GM12892 (cell line): ENCODE measurements at places on chromosomes 2 and 18.
A peak's percentile ranks its signal among the peaks of the same experiment; 100 is the strongest.

DNA sequence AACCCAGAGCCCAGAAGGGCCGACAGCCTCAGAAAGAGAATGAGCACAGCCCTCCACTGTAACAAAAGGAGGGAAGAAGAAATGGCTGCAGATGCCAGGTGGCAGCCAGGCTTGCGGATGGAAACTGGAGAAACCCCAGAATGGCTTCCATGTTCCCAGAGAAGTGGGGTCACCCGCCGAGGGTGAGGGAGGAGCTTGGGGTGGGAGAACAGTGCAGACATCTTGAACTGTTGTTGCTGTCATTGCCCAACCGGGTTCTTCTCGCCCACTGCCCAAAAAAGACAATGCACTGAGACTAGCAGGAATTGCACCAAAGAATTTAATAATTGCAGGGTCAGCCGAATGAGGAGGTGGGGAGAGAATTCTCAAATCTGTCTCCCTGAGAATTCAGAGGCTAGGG, 223.2 kb upstream of the RAB6C start:
- DNase-seq = no peak

DNA sequence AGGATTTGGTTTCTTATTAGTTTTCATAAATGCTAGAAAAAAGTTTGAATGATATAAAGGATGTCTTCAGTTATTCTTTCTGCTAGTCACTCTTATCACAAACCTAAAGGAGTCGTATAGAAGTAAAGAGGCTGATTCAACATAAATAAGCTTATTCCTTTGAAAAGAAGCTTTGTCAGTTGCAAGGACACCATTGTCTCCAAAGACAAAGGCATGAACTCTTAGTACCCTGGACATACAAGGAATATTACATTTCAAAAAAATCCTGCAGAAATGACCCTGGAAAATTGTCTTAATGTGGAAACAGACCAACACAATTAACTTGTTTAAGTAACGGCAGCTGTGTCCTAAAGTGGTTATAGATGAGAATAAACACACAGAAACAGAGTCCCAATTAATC, 528.0 kb downstream of the CPS1 start:
- DNase-seq = no peak

- no peak for DNase-seq
Measured at GRCh38 chr2:11807156-11808015, 61.0 kb downstream of the LPIN1 start.

GRCh38 chr2:133532919-133533318, 35.3 kb downstream of the NCKAP5 start:
- no peak for DNase-seq

GRCh38 chr2:140506606-140507005, 1624.2 kb downstream of the LRP1B start:
- DNase-seq = no peak

DNA sequence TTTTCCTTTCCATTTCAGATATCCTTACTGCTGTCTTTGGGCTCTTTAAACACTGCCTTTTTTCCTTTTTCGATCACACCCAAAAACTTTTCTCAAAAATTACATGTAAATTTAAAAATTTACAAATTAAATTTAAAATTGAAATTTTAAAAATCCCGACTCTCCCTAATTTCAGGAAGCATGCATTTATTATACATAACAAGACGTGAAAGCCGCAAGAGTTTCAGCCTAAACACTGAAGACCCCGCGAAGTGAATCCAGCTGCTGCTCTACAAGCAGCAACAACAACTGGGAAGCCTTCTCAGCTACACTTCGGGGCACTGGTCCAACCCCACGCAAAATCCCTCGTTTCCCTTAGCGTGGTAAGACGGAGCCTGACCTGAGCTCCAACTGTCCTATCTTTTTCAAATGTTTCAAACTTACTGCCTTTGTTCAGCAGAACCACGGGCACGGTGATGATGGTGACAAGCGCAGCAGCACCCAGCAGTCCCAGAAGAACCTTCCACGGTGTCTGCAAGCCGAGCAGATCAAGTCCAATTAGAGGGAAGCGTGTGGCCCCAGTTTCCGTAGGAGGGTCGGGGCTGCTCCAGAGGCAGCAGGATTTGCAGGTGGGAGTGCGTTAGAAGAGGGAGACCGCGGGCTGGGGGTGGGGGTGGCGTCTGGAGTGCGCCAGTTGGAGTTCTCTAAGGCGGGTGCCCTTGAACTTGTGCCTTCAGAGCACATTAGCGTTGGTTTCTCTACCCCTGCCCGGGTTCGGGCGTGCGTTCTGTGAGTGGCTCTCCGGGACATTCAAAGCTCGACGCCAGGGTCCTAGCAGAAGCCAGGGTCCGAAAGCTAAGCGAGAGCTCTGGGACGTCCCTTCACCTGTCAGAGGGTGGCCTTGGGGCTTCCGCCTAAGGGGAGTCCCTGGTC, 783 bp downstream of the DPP4 start:
- DNase-seq = no peak

DNA sequence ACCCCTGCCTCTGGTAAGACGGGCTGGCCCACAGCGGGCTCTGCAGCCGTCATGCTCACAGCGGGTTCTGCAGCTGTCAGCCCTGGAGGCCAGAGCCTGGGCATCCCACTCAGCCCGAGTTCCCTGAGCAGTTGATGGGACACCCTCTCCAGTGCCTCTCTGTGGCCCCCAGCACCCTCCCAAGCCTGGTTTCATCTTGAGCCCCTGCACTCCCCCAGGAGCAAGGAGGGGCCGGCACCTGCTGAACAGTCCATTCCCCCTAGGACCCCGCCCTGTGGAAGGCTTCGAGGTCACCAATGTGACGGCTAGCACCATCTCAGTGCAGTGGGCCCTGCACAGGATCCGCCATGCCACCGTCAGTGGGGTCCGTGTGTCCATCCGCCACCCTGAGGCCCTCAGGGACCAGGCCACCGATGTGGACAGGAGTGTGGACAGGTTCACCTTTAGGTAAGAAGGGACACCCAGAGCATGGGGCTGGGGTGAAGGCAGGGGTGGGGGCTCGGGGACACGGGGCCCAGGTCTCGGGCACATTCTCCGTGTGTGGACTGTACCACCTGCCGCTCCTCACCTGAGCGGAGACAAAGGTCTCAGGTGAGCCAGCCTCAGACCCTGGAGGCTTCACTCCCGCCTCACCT, 34.5 kb downstream of the MTERF4 start:
- DNase-seq = no peak

DNA sequence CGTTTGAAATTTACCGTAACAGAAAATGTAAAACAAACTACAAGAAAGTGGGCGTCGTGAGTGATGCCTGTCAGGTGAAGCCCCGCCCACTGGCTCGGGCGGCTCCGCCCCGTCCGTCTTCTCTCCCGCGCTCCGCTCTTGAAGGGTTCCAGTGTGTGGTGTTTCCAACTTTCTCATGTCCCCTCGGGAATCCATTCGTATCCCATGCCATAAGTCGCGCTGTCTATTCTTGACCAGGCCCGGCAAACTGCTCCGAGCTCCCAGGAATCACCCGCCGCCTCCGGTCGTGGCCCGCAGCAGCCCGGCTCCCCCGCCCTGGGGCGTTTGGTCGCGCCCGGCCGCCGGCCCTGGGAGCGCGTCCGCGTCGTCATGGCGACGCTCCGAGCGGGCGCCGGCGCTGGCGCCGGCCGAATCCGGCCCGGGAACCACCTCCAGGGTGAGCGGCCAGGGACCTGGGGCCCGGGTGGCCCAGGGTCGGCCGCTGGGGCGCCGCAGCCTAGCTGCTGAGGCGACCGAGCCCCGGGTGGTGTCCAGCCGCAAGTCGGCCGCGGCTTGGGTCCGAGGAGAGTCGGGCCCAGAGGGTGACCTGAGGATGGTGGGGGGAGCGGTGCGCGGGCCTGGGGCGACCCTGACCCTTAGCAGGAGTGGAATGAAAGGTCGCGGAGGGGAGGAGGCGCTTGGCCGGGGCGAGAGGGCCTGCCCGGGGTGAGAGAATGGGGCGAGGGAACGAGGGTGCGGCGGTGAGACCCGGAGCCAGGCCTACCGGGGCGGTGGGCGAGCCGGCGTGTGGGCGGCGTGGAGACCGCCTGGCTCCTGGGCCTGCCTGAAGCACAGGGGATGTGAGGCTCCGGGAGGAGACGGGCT, at the start of gene CFAP221:
TSS of gene CFAP221 (plus strand) at position 375 of the 864 bp plus-strand sequence. CDS start 1,683 bp downstream, outside the sequence.
- peak; percentile 19 for DNase-seq

GRCh38 chr2:149679286-149679685, 91.7 kb upstream of the MMADHC start:
- no peak for DNase-seq

DNA sequence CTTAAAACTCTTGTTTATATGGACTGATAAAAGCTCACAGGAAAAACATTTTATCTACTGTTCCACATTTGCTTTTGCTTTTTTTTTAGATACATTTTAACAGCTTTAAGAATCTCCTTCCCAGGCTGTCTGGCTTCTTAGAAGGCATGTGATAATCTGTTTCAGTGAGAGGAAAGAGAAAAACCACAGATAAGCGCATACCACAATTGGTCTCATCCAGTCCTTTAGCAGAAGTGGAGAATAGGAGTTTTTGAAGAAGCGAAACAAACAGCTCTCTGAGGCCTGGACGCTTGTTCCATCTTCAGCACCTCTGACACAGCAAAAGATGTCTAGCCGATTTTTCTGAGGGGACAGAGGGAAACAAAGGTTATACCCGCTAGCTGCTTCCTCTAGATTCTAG, 37.6 kb downstream of the RMC1 start:
- no peak for DNase-seq

DNA sequence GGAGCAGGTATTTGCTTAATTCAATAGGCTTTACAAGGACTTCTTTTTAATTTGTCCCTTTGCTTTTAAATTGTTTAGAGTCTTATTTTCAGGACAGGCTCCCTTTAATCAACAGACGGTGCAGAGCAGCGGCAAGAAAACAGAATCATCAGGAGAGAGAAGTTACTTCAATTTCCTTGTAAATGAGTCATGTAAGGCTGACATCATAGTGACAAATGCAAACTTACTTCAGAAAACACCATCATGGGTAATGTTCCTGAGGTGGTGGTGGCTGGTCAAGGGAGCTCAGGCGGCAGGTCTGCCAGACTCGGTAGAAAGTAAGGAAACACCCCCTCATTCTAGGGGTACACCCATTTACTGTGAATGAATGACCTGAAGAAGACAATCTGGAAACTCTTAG, 395.1 kb downstream of the FBXO15 start:
- no peak for DNase-seq

DNA sequence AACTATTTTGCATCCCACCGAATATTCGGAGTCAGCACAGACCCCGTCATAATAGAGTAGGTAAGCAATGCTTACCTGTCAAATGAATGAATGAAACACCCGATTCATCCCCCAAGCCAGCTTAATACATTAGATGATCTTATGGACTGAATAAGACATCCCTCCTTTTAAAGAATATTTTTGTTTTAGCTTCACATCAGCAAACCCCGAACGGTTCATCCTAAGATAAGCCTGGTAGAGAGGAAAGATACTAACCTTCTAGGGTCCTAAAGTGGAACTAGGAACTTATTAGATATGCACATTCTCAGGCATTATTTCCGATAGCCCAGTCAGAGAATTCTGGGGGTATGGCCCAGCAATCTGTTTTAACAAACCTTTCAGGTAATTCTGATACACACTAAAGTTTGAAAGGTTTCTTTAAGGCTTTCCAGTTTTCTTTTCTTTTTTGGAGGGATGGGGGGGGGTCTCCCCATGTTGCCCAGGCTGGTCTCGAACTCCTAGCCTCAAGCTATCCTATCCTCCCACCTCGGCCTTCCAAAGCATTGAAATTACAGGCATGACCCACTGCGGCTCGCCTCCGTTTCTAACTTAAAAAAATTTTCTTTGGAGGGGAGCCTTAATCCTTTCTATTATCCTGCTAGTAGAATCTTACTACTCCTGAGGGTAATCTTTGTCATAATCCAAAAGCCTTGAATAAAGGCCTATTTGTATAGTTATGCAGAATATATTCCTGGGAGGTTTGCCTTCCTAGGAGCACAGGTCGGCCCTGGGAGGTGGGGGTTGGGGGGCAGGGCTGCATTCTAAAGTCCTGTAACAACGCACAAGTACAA, 1.0 kb upstream of the ACTR3 start:
- no peak for DNase-seq

DNA sequence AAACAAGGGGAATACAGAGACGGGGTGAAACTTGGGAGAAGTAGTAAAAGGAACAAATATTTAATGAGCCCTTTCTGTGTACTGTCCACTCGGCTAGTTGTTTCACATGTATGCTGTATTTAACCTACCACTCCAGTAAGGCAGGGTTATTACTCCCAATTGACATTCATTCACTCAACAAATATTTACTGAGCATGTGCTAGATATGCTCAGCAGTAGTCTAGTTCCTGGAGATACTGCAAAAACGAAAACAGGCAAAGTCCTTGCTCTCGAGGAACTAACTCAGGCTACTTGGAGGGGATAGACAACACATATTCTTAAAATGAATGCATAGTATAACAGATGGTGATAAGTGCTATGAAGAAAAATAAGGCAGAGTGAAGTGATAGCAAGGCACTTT, 207.3 kb downstream of the SS18 start:
- DNase-seq = no peak

DNA sequence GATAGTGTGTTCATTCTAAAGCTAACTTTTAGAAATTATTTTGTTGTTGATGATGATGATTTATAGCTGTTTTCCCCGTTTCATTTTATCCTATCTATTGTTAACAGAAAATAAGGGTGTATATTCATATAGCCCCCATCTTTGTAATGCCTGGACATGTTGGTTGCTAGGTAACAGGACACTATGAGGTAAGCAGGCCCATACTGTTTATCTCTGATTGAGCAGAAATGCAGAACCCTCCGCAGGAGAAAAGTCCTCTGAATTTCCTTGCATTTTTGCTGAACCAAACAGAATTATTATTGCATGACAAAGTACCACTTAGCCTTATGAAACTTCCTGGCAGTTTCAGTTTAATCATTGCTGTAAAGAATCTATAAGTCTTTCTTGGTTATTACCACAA, 339.4 kb downstream of the DCC start:
- DNase-seq = no peak

- DNase-seq = no peak
Measured at GRCh38 chr2:27509326-27509725, 12.7 kb downstream of the GCKR start.

DNA sequence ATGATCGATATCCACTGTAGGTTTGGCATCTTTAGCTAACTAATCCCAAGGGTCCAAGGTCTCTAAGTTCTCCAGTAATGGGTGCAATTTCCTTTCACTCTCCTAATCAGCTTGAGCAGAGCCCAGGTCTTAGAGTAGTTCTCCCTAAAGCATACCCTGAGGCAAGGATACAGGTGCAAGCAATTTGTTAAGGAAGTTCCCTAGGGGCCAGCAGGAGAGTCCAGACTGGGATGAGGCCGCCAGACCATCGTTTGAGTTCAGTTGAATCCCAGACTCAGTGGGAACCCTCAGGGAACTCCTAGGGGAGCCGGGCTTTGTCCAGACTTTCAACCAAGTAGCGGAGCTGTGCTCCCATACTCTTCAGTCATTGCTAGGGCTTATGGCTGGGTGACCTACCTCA, 835.4 kb upstream of the CDH2 start:
- no peak for DNase-seq

DNA sequence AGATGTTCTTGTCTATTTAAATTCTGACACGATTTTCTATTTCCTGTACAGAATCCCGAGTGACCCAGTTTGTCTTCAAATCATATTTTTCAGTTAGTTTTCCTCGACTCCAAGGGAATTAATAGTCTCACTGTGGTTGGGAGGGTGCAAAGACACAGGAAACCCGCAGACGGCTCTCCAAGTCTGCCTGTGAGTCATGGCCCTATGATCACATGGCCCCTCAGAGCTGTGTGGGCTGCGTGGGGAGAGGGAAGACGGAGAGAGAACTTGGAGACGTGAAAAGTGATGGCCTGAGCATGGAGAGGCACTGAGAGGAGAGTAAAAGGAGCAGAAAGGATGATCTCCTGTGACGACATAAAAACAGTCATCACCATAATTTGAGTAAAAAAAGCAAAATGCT, 989.9 kb downstream of the DCDC2C start:
- DNase-seq = no peak

GRCh38 chr2:38966678-38967077, 77.0 kb downstream of the ARHGEF33 start:
- DNase-seq = no peak

- no peak for DNase-seq
Measured at GRCh38 chr2:150445398-150445797, 42.1 kb downstream of the RND3 start.
